ENCODE measurements at places on chromosomes 6 and 20. TPM values are rescaled to one million over a fixed set of nuclear protein-coding genes. Genes with fewer than 3 reads are reported as not detected.

GRCh38 chr6:32700391-32701040, 34.1 kb upstream of the HLA-DQB1 start:
- H3K36me3 ChIP-seq: no peaks in the 10 kb centered on the region
- no peaks in the 10 kb centered on the region for H3K27me3 ChIP-seq
- no peak overlapping the region for H3K27ac ChIP-seq
- DNase-seq: peak; percentile 25
- no peak overlapping the region for H3K4me3 ChIP-seq

- DNase-seq: no peak
- H3K27me3 ChIP-seq: no peaks in the 10 kb centered on the region
- no peak overlapping the region for H3K27ac ChIP-seq
- no peaks in the 10 kb centered on the region for H3K4me1 ChIP-seq
- no peak overlapping the region for H3K4me3 ChIP-seq
- H3K36me3 ChIP-seq: no peaks in the 10 kb centered on the region
Measured at GRCh38 chr6:68679399-68679798, 44.3 kb downstream of the ADGRB3 start.

- H3K27me3 ChIP-seq: no peaks in the 10 kb centered on the region
- no peaks in the 10 kb centered on the region for H3K4me1 ChIP-seq
- H3K27ac ChIP-seq: no peak overlapping the region
Measured at GRCh38 chr20:56829788-56830385, 200.8 kb downstream of the TFAP2C start.

DNA sequence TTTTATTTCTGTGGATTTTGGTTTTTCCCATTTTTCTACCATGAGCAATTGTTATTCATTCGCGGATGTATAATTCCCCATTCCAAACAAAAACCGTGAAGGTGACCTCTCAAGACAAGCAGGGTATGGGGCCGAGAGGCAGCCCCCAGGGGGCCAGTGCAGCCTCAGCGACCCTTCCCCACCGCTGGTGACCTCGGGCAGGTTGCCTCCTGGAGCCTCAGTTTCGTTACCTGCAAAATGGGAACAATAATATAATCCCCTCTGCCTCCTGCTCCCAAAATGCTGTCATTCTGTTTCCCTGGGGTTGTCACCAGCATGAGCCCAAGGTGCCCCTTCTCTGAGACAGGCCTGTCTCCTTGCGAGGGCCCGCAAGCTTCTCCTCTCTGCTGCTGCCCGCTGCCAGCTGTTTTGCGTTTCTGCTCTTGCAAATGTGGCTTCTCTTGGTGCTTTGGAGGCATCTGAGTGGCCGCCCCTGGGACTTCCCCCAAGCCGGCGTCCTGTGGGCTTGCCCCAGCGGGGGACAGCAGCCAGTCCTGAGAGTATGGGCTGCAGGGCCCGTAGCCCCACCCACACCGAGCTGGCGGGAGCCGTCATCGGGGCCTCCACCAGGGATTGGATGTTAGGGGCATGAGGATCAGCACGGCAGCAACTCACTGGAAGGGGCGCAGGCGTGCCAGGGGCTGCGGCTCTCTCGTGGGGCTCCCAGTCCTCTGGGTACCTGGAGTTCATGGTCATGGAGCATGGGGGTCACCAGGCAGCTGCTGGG, 161.9 kb downstream of the TAF4 start:
- no peaks in the 10 kb centered on the region for H3K36me3 ChIP-seq
- no peak overlapping the region for H3K27ac ChIP-seq
- H3K4me1 ChIP-seq: no peaks in the 10 kb centered on the region
- H3K4me3 ChIP-seq: no peak overlapping the region
- DNase-seq: no peak
- peaks cover 15% of the 10 kb centered on the region for H3K27me3 ChIP-seq

GRCh38 chr20:62212299-62212698, 7.8 kb downstream of the HRH3 start:
- H3K36me3 ChIP-seq: no peaks in the 10 kb centered on the region
- H3K27ac ChIP-seq: no peak overlapping the region
- DNase-seq: no peak
- no peaks in the 10 kb centered on the region for H3K4me1 ChIP-seq

DNA sequence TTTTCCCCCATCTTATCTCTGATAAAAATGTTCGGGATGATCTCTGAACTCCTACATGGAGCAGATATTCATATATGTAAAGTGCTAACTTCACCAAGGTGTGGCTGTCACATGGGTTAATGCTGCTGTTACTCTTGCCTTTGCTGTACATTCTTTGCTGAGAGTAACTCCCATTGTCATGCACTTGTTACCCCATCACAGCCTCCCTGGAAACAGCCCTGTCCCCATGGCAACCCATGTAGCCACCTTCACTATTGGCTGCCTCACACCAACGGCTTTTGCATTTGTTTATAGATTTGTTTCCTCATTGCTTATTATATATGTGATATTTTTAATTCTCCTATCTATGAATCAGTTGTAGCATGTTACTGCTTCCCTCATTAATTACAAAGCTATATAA, 17.3 kb upstream of the IBTK start:
- H3K4me1 ChIP-seq: peaks cover 4% of the 10 kb centered on the region
- H3K27me3 ChIP-seq: no peaks in the 10 kb centered on the region
- no peak overlapping the region for H3K4me3 ChIP-seq
- DNase-seq: no peak
- H3K36me3 ChIP-seq: no peaks in the 10 kb centered on the region

DNA sequence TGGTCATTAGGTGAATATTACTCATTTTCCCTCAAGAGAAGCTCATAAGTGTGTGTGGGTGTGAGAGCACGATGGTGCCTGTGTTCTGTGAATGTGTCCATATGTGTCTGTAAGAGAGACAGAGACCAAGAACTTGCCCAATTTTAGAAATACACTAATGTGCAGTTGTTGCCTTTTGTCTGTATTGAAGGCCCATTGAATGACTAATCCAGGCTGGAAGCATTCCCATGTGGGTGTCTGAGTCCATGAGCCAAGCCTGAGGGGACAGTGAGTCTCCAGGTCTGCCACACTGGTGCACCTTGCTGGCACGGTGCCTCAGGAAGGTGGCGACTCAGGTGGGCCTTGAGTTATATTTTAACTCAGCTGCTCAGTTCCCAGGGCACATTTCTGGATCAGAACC, 25.5 kb upstream of the ASXL1 start:
- H3K4me1 ChIP-seq: no peaks in the 10 kb centered on the region
- no peaks in the 10 kb centered on the region for H3K27me3 ChIP-seq
- H3K27ac ChIP-seq: no peak overlapping the region
- H3K36me3 ChIP-seq: no peaks in the 10 kb centered on the region
- no peak for DNase-seq
- no peak overlapping the region for H3K4me3 ChIP-seq

- no peaks in the 10 kb centered on the region for H3K4me1 ChIP-seq
- H3K27me3 ChIP-seq: no peaks in the 10 kb centered on the region
- H3K4me3 ChIP-seq: peak overlapping the region; percentile 33
- H3K27ac ChIP-seq: peak overlapping the region; percentile 94
- no peak for DNase-seq
Measured at GRCh38 chr6:26194816-26195375, 107.7 kb downstream of the HFE start.

- no peak for DNase-seq
- no peak overlapping the region for H3K27ac ChIP-seq
- no peak overlapping the region for H3K4me3 ChIP-seq
- H3K27me3 ChIP-seq: no peaks in the 10 kb centered on the region
Measured at GRCh38 chr6:52210227-52210626, 24.1 kb downstream of the IL17A start.

GRCh38 chr6:158361961-158362669, 49.9 kb downstream of the TULP4 start:
- no peaks in the 10 kb centered on the region for H3K4me1 ChIP-seq
- DNase-seq: no peak
- no peak overlapping the region for H3K27ac ChIP-seq
- H3K27me3 ChIP-seq: no peaks in the 10 kb centered on the region
- H3K36me3 ChIP-seq: no peaks in the 10 kb centered on the region
- H3K4me3 ChIP-seq: no peak overlapping the region

GRCh38 chr6:28988536-28989311, 16.4 kb downstream of the ZNF311 start:
- peaks cover 2% of the 10 kb centered on the region for H3K27me3 ChIP-seq
- peak overlapping the region; percentile 50 for H3K4me3 ChIP-seq
- H3K4me1 ChIP-seq: no peaks in the 10 kb centered on the region
- H3K36me3 ChIP-seq: no peaks in the 10 kb centered on the region

GRCh38 chr6:82571455-82571854, 207.8 kb downstream of the TPBG start:
- no peaks in the 10 kb centered on the region for H3K4me1 ChIP-seq
- H3K36me3 ChIP-seq: no peaks in the 10 kb centered on the region

DNA sequence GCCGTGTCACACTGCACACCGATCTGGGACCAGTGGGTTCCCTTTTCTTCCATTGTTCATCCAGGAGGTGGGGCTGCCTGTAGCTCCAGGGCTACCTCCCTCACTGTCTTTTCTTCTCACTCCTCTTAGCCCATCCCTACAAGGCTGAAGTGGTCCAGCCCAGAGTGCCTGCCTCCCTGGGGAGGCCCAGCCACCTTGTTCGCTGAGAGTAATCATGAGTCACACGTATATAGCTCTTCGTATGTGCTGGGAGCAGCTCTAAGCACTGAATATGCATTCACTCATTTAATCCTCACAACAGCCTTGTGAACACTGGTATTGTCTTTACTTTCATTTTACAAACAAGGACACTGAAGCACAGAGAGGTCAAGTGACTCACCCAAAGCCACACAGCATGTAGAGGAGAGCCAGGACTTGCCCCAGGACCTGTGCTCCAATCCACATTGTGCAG, 14.7 kb upstream of the CCDC167 start:
- no peak overlapping the region for H3K27ac ChIP-seq
- H3K4me1 ChIP-seq: peaks cover 9% of the 10 kb centered on the region
- H3K27me3 ChIP-seq: peaks cover 19% of the 10 kb centered on the region
- no peaks in the 10 kb centered on the region for H3K36me3 ChIP-seq
- no peak for DNase-seq
- no peak overlapping the region for H3K4me3 ChIP-seq

DNA sequence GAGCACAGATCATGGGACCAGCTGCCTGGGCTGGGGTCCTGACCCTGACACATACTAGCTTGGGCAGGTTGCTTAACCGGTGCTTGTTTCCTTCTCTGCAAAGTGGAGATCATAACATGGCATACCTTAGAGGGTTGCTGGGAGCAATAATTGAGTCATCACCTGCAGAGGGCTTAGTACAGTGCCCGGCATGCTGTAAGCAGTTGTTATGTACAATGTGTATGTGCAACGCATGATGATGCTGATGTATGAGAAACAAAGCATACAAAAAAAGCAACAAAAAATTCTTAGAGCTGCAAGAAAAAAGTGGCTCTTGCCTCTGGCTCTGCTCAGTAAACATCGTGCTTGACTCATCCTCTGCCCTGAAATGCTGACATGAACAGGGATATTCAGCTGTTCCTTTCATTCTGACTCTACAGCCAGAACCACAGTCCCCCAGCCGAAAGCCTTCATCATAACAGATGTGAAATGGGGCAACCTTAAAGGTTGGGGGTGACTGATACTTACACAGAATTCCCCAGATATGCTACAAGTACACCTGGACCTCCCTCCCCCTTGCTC, 91.7 kb downstream of the CLIC5 start:
- no peaks in the 10 kb centered on the region for H3K4me1 ChIP-seq
- no peaks in the 10 kb centered on the region for H3K36me3 ChIP-seq
- H3K27me3 ChIP-seq: no peaks in the 10 kb centered on the region

DNA sequence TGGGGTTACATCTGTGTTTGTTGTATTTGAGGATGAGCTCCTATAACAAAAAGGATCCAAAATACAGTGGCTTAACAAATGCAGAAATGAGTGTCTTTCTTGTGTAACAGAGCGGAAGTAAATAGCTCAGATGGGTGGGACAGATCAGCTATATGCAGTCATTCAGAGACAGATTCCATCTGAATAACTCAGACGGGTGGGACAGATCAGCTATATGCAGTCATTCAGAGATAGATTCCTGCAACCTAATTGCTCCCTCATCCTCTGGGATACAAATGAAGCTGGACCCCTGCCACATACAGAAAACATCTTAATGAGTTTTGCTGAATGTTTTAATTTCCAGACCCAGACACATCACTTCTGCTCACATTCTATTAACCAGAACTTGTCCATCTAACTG, 332.3 kb downstream of the BCKDHB start:
- no peaks in the 10 kb centered on the region for H3K36me3 ChIP-seq
- no peak overlapping the region for H3K27ac ChIP-seq
- H3K27me3 ChIP-seq: no peaks in the 10 kb centered on the region
- no peak overlapping the region for H3K4me3 ChIP-seq

DNA sequence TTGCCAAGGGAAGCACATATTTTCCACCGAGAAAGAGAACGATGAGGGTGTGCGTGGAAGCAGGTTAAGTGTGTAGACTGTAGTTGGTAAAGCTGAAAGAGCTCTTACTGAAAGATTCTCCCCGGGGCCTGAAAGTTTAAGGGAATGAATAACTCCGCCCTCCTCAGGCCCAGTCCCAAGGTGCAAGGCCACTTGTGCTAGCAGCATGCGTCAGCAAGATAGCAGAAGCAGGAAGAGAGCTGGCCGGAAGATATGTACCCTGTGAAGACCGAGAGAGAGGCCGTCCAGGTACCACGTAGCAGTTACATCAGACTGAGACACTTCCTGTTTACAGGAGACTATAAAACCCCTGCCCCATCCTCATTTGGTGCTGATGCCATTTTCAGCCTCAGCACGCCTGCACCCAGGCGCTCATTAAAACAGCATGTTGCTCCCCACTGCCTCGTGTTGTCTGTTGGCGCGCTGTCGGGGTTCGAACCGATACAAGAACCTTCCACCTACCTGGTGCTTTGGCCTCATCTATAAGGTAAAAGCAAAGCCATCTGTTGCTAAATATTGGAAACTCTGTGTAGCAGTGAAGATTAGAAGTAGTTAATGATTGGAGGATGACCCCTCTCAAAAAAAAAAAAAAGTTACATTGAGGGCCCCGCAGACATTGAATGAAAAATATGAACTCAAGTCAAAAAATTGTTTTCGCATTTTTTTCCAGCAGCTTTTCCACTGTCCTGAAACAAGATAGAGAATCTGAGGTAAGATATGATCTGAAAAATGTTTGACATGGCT, 18.6 kb upstream of the FAM135A start:
- no peak overlapping the region for H3K4me3 ChIP-seq
- DNase-seq: no peak
- no peaks in the 10 kb centered on the region for H3K36me3 ChIP-seq
- H3K27ac ChIP-seq: no peak overlapping the region

DNA sequence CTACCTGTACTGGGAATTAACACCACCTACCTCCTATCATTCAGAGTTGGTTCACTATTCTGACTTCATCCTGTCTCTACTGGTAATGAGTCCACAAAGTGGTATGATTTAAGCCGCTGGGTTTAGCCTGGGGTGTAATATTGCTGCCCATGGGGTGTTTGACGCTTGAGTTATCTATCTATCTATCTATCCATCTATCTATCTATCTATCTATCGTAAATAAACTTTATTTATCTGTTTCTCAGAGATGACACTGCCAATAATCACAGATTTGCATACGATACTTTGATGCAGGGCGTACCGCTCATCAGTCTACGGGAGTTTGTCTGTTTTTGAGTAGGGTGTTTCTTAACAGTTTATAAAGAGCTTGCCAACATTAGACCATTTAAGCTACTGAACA, 73.6 kb upstream of the ZNF184 start:
- no peak overlapping the region for H3K4me3 ChIP-seq
- peaks cover 88% of the 10 kb centered on the region for H3K27me3 ChIP-seq
- H3K4me1 ChIP-seq: no peaks in the 10 kb centered on the region

The NXT1 gene
- total RNA-seq: 33.2 TPM

The SPATS1 gene
- total RNA-seq: not detected

The OPRM1 gene
- total RNA-seq: not detected

The HS3ST5 gene
- total RNA-seq: not detected

The MGME1 gene
- total RNA-seq: 18.7 TPM

The NANP gene
- total RNA-seq: 5.7 TPM

The RCAN2 gene
- total RNA-seq: 5.9 TPM

The CCDC170 gene
- total RNA-seq: 9.4 TPM

The HECA gene
- total RNA-seq: 35.1 TPM

The BICRAL gene
- total RNA-seq: 16.8 TPM

The CRISP3 gene
- total RNA-seq: 9.2 TPM

All from breast epithelium (tissue), 4 donors.